ENCODE measurements at places on chromosomes 4 and X. TPM values are rescaled to one million over a fixed set of nuclear protein-coding genes. Genes with fewer than 3 reads are reported as not detected.

The BRCC3 gene
- total RNA-seq, result 28.1 TPM

The NXF3 gene
- 0.21 TPM for total RNA-seq

The TREX2 gene
- total RNA-seq, result 1.1 TPM

The CXCL1 gene
- total RNA-seq, result 0.71 TPM

The CEP44 gene
- total RNA-seq, result 8.2 TPM

The FDCSP gene
- total RNA-seq, result not detected

The BTC gene
- not detected for total RNA-seq

The STARD8 gene
- total RNA-seq, result 2.1 TPM

The KIT gene
- total RNA-seq, result 1.0 TPM

GRCh38 chr4:75555294-75556164, at the start of gene ODAPH:
ODAPH (plus strand) TSS chr4:75556066; CDS start chr4:75556083, 17 bp downstream.
- peak; percentile 55 for DNase-seq

DNA sequence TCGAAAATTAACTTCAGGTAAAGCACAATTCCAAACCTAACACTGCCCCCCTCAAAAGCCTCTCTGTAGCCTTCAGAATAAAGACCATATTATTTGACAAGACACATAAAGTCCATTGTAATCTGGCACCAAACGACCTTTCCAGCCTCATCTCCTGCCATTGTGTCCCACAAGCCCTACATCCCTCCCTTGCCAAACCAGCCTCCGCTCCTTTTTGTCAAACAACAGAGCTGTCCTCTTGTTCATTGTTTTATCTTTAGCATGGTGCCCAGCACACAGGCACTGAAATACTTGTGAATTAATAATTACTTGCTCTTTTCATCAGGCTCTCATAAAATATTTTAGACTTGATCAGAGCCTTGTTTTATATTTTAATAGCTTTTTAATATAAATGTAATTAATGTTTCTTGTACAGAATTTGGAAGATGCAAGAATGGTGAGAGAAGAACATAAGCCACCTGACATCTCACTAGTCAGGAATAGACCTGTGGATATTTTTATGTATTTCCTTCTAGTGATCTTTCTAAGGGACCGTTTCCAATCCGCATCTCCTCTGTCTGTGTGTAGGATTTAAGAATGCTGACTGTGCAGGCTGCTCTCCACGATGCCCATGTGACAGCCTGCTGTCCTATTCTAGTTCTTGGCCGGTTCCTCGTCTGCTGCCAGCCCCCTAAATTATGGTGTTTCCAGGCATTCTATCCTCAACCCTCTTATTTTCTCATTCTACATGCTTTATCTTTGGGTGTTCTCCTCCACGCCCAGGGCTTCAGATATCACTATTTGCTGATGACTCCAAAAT, 3.0 kb upstream of the IRF2 start:
- no peak for DNase-seq

DNA sequence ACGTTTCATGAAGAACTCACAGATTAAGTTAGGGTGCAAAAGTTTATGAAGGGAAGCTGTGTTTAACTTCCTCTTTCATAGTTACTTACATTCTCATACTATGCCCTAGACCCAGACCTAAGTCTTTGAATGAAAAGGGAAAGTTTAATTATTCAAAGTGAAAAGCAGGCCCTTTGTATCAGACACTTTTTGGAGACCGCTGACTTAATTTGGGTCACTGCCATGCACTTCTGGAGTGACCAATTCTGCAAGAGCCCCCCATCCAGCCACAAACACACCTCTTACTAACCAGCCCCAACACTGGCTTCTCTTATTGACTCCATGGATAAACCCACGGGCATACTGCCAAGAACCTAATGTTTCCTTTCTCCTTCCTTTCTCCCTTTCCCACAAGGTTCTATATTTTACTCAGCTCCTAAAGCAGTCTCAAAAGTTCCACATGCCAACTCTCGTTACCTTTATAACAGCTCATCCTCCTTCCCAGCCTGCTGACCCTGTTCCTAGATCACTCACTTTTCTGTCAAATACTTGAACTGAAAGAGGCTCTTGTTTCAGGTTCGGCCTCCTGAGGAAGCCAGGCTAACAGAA, 34.5 kb downstream of the ABCE1 start:
- DNase-seq, result no peak

GRCh38 chr4:2961421-2961810, 1.8 kb downstream of the NOP14 start:
- DNase-seq, result no peak

DNA sequence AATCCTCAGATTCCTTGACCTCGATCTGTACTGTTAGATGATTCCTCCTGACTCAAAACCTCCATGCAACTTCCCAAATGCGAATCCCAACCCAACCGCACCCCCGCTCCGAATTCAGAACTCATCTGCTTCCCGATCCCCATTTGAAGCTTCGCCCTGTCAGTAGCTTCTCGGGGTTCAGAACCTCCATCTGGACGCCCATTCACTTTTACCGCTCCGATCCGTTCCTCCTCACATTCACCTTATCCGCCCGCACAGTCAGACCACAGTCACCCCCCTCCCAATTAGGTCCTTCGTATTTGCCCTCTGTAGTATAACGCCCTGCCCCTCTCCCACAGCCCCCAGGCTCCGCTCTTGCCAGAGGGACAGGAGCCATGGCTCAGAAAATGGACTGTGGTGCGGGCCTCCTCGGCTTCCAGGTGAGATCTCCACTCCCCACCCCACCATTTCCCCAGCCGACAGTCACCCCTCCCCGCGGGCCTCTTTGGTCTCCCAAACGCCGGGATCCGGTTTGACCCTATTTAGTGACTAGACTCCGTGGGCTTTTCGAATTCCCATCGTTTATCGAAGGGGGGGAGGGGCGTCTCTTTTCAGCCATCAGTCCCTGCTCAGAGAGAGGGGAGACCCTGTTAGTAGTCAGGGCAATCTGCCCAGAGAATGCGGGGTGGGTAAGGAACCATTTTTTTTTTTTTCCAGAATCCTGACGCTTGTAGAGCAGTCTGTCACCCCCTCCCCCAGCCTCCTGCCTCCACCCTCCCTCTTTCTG, 691 bp downstream of the MAGED1 start:
- DNase-seq, result no peak

- DNase-seq, result no peak
Observed at GRCh38 chrX:7218321-7219152, 70.6 kb upstream of the PUDP start.

DNA sequence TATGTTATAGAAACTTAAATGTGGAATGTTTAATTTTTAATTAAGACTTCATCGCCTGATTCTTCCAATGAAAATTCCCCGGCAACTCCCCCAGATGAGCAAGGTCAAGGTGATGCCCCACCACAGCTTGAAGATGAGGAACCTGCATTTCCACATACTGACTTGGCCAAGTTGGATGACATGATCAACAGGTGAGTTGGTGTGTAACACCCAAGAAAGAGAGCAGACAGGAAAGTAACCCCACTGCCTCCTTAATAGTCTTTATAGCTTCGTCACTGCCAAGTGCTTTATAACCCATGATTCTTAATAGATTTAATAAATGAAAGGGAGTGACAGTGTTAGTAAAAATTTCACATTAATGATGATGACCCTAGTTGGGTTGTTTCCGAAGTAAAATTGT, 43.7 kb downstream of the USP9X start:
- DNase-seq, result no peak

DNA sequence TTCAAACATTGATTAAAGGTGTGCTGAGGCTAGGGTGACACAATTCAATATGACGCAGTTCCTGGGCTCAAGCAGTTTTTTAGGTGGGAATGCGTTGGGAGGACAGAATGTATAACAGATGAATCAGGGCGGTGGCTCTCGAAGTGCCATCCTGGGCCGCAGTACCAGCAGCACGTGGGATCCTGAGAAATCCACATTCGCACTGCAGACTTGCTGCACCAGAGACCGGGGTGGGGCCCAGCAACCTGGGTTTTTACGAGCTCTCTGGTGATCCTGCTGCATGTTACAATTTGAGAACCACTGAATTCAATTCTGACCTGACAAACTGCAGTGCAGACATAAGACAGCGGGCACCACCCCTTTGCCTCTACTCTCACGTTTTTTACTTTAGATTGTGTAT, 30.4 kb downstream of the FAM149A start:
- DNase-seq, result no peak

GRCh38 chr4:121064482-121064881, 7.9 kb downstream of the NDNF start:
- no peak for DNase-seq

DNA sequence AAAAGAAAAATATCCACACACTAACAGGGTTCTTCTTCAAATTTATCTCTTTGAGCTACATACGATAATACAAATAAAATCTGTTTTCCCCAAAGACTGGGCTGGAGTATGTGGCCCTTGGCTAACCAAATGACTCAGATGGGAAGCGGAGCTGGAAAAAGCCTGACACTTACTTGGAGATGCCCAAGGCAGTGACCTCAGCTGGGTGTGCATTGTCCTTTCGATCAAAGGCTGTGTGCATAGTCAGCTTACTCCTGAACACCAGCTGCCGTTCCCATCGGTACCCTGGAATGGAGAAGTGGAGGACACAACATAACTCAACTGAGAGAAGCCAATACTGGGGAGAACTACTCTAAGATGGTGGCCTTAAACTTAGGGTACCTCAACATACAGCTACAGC, 95.1 kb downstream of the CDS1 start:
- no peak for DNase-seq

- no peak for DNase-seq
Observed at GRCh38 chrX:20280938-20281337, 14.2 kb upstream of the RPS6KA3 start.

DNA sequence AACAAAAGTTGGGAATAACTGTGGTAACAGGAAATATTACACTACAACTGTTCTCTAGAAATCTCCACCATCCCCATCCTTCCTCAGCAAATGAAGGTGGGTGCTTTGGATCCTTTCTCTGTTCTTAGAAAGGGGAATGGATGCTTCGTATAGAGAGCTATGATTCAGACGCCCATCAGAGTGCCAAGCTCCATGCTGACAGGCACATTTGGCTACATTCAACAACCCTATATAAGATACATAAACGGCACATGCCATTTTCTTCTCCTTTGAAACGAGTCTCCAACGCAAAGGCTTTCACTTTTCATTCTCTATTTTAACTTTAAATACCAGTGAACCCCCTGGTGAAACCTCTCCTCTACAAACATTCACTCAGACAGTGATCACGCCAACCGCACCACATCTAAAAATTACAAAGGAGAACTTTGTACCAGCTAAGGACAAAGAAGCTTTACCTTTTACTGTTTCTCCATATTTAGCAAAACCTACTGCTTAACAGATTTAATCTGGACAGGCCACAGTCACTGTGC, 172.5 kb downstream of the TSPAN5 start:
- DNase-seq, result no peak

- DNase-seq, result no peak
Observed at GRCh38 chrX:9518889-9519288, 54.0 kb downstream of the TBL1X start.

- DNase-seq, result no peak
Observed at GRCh38 chrX:19514791-19515614, at the start of gene MAP3K15. MAP3K15 (minus strand) TSS chrX:19515508; CDS start chrX:19515261, 247 bp downstream.

DNA sequence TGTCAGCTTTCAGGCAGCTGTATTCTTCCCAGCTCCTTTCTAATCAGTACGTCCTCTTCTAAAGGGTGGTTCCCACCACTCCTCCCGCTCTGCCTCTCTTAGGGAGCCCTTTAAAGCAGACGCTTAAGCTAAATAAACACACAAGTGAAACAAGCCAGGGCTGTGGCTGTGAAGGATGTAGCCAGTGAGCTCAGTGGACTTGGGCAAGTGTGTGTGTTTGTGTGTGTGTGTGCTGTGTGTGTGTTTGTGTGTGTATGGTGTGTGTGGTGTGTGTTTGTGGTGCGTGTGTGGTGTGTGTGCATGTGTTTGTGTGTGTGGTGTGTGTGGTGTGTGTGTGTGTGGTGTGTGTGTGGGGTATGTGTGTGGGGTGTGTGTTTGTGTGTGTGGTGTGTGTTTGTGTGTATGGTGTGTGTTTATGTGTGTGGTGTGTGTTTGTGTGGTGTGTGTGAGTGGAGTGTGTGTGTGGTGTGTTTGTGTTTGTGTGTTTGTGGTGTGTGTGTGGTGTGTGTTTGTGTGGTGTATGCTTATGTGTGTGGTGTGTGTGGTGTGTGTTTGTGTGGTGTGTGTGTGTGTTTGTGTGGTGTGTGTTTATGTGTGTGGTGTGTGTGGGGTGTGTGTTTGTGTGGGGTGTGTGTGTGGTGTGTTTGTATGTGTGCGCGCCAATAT, 283.3 kb downstream of the PTTG2 start:
- no peak for DNase-seq
